ENCODE measurements at places on chromosomes 3 and 15.

DNA sequence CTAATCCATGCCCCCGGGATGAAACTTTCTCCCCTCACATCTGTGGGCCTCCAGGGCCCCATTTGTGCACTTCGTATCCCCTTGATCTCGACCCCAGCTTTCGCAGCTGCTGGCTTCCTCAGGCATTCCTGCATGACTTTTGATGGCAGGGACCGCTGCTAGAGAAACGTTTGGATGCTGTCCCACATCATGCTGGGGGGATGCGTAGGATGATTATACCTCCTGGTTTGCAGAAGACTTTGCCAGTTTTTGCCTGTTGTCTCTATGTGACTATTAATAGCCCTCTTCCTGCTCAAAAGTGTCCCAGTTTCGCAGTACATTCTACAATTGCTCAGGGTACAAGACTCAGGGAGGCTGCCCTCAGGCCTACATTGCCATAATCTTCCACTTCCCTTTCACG lies 10.4 kb upstream of the KCNAB1 start:
- no peak overlapping the region for H3K4me3 ChIP-seq
- DNase-seq, result no peak

DNA sequence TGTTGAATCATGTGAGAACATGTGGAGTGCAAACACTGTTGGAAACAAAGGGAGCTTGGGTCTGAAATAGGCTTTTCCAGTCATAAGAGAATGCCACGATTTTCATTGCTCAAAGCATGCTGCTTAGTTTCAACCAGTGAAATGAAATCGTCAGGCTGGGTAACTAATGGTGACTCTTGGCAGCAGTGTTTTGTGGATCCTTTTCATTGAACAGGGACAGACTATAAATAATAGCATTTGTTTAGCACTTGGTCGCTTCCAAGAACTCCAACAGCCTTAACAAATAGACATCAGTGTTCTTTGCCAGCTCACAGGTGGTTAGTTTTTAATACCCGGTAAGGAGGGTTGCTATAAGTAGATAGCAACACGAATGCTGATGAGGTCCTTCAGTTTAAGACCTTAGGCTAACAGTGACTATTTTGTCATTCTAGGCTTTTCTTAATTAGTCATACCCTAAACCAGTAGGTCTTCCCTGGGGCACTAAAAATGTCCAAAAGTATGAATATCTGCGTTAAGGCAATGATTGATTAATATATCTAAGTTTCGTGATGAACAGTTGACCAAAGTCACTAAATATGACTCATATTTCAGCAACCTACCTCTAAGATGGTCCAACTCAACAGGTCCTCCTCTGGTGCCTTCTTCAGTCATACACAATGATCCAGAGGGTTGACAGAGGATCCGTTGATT lies 15.8 kb downstream of the TP63 start:
- peaks cover 2% of the 10 kb centered on the region for H3K27me3 ChIP-seq
- peaks cover 5% of the 10 kb centered on the region for H3K36me3 ChIP-seq
- no peak overlapping the region for H3K27ac ChIP-seq
- H3K4me3 ChIP-seq, result no peak overlapping the region

GRCh38 chr3:133167340-133168024 lies 129.3 kb downstream of the TMEM108 start:
- H3K4me3 ChIP-seq, result no peak overlapping the region
- H3K27me3 ChIP-seq, result peaks cover 7% of the 10 kb centered on the region
- no peak for DNase-seq

GRCh38 chr15:39549912-39550311 lies 31.0 kb upstream of the THBS1 start:
- H3K4me1 ChIP-seq, result peaks cover 22% of the 10 kb centered on the region
- peaks cover 45% of the 10 kb centered on the region for H3K27me3 ChIP-seq
- no peaks in the 10 kb centered on the region for H3K36me3 ChIP-seq
- no peak for DNase-seq

DNA sequence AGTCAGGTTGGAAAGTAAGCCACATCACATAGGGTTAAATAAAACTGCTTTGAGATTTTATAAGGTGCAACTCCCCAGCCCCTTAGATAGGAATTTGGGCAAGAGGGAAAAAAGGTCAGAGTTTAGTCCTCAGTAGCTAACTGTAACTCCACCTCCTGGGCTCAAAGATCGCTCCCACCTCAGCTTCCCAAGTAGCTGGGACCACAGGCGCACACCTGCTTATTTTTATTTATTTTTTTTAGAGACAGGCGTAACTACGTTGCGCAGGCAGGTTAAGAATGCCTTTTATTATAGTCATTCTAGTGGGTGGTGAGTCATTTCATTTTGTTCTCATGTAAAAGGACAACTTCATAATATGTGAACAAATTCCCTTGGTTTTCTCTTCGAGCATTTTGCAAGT lies 14.7 kb downstream of the TM2D3 start:
- no peak overlapping the region for H3K27ac ChIP-seq
- no peak overlapping the region for H3K4me3 ChIP-seq
- no peaks in the 10 kb centered on the region for H3K27me3 ChIP-seq
- H3K4me1 ChIP-seq, result peaks cover 14% of the 10 kb centered on the region

All from activated CD8-positive, alpha-beta memory T cell treated with anti-CD3 and anti-CD28 coated beads, Interleukin-2, amount 10 ng/mL, durations not matched to agents 7 days and 5 days (primary cell).